ENCODE measurements at places on chromosomes 7 and 10.

DNA sequence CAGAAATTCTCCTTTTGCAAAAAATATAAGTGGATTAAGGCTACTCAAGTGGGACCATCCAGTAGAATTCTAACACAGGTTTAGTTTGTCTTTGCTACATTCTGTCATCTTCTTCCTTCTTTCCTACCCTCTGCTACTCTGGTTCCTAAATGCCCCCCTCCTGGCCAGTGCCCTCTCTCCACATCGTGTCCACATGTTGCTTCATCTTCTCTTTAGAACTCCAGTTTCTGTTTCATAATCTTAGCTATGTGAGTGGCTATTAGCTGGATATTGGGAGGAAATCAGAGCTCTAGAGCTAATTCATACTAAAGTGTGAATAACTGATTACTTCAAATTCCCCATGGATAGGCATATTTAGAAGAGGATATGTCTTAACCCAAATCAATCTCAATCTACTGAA lies 528.5 kb downstream of the LRMDA start:
- DNase-seq, result no peak

DNA sequence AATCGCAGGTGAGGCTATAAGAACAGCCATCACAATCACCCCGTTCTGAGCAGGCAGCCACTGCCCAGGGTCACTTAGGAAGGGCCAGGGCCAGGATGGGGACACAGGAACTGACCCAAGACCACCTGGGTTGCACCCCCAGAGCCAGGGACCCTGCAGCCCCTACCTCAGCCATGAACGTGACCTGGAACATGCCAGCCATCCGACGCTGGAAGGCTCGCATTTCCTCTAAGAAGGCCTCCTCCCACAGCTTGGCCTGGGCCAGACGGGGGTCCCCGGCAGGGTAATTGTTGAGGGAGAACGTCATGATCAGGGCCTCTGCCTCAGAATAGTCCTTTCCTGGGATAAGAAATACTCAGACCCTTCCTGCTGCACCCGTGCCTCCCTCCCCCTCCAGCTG lies 5.0 kb downstream of the NPC1L1 start:
- no peak for DNase-seq

DNA sequence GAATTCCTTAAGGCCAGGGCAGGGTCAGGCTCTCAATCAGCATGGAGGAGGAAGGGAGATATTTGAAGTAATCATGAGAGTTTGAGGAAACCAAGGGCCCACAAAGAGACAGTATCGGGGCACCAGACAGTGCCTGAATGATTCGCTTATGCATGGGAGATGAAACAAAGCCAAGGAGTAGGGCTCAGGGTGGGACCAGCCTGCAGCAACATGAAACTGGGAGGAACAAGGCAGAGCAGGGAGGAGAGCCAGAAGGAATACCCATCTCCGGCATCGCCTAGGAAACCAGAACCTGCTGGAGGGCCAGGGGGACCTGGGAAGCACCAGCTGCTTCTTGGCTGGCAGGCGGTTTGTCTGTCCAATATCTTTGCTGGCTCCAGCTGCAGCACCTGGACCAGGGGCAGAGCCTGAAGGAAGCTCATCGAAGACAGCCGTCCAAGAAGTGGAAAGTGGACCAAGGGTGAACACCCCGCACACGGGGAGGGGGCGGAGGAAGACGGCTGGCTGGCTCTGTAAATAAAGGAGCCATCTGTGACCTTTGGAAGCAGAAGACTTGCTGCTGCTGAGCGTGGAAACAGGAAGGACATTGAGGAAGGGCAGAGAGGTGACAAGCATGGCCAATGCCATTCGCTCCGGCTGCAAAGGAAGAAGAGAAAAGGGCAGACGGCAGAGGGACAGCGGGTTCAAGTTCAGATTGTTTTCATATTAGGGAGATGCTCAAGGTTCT lies 34.4 kb upstream of the ECHDC3 start:
- no peak for DNase-seq

- no peak for DNase-seq
Measured at GRCh38 chr7:52269669-52270068, 765.8 kb upstream of the POM121L12 start.

- no peak for DNase-seq
Measured at GRCh38 chr7:132328047-132328620, 248.1 kb downstream of the PLXNA4 start.

DNA sequence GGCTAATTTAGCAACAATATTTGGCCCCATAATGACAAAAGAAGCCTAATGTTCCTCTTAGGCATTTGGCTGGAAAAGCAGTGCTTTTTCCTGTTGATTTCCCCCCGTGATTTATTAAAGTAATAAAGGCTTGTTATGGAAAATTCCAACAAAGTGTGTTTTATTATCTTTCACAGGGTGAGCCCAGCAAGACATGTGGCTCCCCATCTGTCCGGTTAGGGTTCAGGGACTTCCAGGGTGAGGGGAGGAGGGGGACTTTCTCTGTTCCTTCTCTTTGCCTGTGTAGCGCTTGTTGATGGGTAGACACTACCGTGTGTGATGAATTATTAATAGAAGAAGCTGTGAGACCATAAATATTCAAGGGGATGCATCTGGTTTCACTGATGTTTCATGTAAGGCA lies 39.0 kb downstream of the HTR5A start:
- no peak for DNase-seq

DNA sequence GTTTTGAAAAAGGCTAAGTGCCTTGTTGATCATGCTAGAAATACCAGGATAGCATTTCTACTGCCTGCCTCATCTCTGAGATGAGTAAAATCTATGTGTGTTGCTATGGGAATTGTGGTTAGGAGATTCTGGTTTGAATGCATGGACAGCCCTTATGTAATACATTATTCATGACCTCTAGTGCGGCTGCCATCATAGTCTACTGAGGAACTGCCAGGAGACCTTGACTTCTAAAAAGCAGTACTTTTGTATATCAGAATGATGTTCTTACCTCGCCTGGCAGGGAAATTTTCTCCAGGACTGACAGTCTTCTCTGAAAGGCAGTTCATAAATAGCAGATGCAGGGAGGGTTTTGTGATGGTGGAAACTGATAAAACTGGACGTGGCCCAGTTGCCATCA lies 248.5 kb downstream of the NSUN6 start:
- DNase-seq, result no peak

GRCh38 chr7:50315739-50316671 lies 11.5 kb downstream of the IKZF1 start:
- no peak for DNase-seq

DNA sequence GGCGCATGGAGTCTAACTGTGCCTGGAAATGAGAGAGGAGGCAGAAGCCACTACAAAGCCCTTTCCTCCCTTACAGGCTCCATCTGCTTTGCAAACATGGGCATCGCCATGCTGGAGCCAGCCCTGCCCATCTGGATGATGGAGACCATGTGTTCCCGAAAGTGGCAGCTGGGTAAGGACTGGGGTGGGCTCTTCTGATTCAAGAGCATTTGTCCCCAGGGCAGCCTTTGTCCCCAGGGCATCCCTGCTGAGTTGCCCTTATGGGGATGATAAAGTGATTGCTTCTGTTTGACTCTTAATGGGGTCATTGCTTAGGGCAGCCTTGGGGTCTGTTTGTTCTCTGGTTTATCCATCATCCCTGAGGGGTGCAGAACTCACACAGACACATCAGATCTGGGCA lies 16.8 kb downstream of the SLC18A2 start:
- no peak for DNase-seq

DNA sequence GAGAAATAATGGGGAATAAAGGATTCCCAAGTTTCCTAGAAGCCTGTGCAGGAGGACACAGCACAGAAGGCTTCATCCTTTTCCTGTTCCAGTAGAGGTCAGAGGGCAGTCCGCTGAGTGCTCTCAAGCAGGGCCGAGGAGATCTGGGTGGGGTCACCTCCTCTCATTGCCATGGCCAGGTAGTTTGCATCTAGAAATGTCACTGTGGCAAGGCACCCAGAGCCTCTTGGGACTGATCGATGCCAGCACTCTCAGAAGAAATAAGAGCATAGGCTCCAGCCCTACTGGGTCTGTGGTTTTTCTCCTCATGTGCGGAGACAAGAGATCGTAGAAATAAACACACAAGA lies 7.9 kb downstream of the NUB1 start:
- DNase-seq, result no peak

DNA sequence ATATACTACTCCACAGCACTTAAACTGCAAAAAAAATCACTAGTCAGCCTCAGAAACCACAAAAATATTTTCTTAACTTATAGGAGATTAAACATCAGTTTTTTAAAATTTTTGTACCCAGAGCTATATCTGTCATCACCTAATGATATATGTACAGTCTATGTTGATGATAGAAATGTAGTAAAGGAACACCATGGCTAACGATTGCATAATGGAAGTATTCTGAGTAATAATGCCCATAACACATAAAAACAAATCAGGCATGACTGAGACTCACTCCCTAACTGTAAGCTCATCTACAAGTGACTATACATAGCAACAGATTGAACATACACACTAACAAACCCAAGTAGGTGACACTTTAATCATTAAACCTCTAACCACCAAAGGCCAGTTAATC lies 51.3 kb downstream of the TSPAN12 start:
- DNase-seq, result no peak

- DNase-seq, result no peak
Measured at GRCh38 chr7:99476107-99476506, 3.4 kb downstream of the ZNF789 start.

DNA sequence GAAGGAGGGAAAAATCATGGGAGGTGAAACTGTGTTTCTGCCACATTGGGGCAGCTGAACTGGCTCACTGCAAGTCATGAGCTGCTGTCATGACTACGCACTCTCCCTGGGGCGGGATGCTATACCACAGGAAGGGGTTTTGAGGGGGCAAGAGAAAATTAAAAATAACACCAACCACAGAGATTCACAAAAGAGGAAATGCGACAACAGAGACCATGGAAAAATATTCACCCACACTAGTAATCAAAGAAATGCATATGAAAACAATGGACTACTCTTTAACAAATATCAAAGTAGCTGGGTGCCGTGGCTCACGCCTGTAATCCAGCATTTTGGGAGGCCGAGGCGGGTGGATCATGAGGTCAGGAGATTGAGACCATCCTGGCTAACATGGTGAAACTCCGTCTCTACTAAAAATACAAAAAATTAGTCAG lies 65.2 kb upstream of the TM9SF3 start:
- peak; percentile 7 for DNase-seq

DNA sequence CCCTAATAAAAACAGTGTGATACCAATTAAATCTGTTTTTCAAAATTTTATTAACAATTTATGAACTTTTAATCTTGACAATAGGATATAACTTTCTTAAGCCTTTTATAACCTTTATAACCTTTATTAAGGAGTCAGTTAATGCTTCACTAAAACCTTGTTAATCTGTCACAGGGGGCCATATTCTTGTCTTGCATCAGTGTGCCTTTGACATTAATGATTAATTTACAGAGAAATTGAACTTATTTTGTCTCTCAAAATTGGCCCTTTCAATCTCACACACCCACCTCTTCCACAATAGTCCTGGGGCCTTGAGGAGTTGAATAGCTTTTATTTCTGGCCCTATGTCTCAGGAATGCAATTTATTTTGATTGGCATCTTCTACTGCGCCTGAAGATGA lies 68.5 kb downstream of the AKR1C4 start:
- no peak for DNase-seq

DNA sequence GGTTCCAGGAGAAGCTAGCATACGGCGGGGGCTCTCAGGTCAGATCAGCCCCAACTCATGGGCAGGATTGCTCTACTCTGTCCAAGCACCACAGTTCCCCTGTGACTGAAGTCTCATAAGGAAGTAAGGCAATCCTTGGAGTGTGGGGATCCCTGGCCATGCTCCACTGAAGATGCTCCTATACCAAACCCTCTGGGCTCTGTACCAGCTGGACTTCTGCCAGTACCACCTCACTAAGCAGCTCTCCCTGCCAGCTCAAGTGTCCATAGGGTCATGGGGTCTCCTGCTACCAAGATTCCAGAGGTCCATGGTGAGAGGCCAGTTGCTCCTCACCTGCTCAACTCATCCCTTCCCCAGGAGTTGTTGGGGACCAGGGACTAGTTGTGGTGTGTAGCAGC lies 355.7 kb upstream of the STEAP1 start:
- no peak for DNase-seq

DNA sequence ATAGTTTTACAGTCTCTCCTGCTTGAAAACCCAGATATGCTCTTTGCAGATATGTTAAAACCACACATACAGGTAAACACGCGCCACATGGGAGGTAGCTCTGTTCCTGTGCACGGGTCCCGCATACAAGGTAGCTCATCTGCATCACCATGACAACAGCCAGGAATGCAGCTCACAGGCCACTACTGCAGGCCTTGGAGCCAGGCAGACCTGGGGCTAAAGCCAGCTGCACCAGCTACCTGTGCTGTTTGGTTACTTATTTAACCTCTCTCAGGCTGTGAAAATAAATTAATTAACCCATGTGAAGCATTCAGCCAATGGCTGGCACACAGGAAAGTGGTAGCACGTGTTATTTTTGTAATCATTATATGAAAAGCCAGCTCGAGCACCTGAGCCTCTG lies 428.3 kb downstream of the TNS3 start:
- no peak for DNase-seq

DNA sequence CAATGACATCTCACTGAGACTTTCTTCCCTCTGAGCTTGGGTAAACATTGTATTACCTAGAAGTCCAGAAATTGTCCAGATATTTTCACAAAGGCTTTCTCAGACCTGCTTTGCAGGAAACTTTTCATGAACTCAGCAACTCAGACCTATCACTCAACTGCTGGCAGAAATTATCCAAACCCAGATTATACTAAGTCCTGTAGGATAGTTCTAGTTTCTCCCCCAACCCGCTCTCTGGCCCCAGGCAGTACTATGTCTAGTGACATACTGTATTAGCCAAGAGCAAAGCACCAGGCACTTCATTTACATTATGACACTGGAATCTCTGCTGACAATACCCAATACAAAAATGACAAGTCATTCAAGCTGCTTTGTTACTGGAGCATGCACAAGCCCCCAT lies 75.0 kb downstream of the RHOBTB1 start:
- no peak for DNase-seq

DNA sequence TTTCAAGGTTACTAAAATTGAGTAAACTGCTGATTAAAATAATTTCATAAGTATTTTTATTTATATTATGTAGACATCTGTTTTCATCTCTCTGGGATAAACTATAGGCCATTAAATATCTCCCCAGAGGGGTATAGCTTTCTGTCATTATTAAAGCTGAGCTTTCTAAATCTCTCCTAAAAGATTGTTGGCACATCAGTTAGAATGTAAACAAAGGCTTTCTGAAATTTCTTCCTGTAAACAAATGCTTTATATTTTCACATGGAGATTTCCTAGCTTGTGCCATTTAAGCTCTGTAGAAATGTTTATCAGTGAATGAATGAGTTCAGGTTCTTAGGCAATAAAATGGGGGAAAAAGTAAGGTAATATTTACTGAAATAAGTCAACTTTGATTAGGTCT lies 35.7 kb downstream of the PPP1R9A start:
- DNase-seq, result no peak

DNA sequence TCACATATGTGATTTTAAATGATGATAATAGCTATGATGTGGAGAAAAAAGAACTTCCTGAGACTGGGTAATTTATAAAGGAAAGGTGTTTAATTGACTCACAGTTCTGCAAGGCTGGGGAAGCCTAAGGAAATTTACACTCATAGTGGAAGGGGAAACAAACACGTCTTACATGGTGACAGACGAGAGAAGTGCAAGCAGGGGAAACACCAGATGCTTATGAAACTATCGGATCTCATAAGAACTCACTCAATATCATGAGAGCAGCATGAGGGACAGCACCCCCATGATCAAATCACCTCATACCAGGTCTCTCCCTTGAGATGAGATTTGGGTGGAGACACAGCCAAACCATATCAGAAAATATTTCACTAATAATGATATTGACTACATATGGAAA lies 4.1 kb upstream of the LIPN start:
- DNase-seq, result no peak

GRCh38 chr7:36309716-36310115 lies 79.9 kb upstream of the ANLN start:
- DNase-seq, result no peak
